Colonic mucosa (tissue), 4 donors: ENCODE measurements at places on chromosomes 1 and 21. TPM values are rescaled to one million over a fixed set of nuclear protein-coding genes. Genes with fewer than 3 reads are reported as not detected.

Gene FAM72B
- 6.5 TPM for total RNA-seq

Gene PGLYRP3
- total RNA-seq = not detected

Gene UMODL1
- 0.35 TPM for total RNA-seq

Gene IL19
- not detected for total RNA-seq

Gene CYP4B1
- 1.2 TPM for total RNA-seq

Gene WNT3A
- not detected for total RNA-seq

Gene PODN
- 9.1 TPM for total RNA-seq

Gene C1orf167
- not detected for total RNA-seq

Gene FBXO2
- 1.2 TPM for total RNA-seq

Gene KRTAP19-7
- total RNA-seq = not detected

Gene ZNF648
- total RNA-seq = 0.07 TPM

Gene SERPINC1
- 0.29 TPM for total RNA-seq

Gene FLG
- not detected for total RNA-seq

Gene ITLN2
- not detected for total RNA-seq

Gene TMEM81
- total RNA-seq = 2.4 TPM

Gene RRAGC
- total RNA-seq = 30.6 TPM

Gene TRAF3IP3
- total RNA-seq = 2.0 TPM

Gene NBPF10
- total RNA-seq = 1.9 TPM

Gene EPS8L3
- 283 TPM for total RNA-seq
